ENCODE measurements at places on chromosomes 16 and 17.

- DNase-seq, result no peak
Observed at GRCh38 chr17:31778523-31778922, 80.5 kb downstream of the COPRS start.

GRCh38 chr17:49817993-49818392, 29.5 kb downstream of the KAT7 start:
- peak; percentile 71 for DNase-seq

DNA sequence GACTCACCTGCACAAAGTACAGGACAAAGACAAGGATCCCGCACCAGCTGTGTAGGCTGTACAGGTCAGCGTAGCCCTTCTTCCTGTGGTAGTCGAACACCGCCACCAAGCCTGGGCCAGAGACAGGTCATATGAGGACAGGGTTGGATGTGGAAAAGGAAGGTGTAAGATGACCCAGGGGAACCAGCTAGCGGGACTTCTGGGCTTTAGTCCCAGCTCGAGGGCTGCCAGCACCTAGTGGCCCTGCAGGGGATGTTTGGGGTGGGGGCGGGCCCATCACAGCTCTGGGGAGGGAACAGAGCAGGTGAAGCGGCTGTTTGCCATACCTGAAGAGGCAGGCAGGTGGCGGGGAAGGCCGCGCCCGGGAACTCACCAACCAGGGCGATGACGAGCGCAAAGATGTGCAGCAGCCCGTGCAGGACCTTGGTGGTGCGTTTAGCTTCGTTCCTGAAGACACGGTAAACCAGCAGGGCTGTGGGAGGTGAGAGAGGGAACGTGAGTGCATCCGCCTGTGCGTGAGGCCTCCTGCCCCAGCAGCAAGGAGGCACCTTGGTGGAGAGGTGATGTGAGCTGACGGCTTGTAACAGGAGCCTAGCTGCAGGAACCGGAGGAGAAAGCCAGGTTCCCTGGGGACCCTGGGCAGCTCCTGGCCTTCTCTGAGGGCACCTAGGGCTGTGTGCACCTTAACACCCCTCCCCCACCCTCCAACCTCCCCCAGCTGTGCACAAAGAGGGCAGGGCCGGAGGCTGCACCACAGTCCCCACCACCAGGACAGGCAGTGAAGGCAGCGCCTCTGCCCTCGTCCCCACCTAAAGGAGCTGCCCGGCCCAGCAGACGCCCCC, 10.2 kb downstream of the CYB561 start:
- no peak for DNase-seq

GRCh38 chr17:55210292-55210691, 54.5 kb upstream of the HLF start:
- no peak for DNase-seq

DNA sequence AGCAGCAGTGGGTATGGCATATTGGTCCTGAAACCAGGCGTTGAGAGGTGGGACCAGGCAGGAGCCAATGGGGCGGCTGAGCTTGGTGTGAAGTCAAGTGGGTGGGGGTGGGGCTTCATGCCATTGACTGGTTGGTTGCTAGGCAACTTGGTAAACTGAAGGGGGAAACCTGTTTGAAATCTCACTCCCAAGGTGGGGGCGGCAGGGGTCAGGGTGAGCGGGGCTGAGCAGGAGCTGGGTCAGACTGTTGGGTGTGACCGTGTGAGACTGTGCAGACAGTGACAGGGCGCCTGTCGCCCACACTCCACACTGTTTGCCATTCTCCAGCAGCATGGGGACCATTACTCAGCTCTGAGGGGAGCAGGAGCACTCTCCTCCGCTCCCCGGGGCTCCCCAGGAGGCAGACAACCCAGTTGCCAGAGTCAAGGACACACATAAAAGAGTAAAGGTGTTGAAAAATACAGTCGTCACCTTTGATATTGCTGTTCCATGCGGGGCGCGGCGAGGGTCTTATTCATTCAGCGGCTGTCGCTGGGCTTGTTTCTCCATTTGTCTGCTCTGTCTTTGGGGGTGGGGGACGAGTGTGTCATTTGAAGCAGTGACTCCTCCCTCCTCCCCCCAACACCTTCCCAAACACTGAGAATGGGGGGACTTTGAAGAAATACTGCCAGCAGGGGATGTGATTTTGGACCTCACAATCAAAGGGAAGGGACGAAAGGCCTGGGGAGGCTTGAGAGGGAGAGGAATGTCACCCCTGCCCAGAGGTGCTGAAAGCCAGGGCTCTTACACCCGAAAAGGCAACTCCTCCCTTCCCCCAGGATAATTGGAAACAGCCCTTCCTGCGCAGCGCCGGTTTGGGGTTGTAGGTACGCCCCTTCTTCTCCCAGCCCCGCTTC, 1.2 kb upstream of the EFNB3 start:
- no peak for DNase-seq

- DNase-seq, result no peak
Observed at GRCh38 chr16:7550096-7550495, 217.5 kb downstream of the RBFOX1 start.

DNA sequence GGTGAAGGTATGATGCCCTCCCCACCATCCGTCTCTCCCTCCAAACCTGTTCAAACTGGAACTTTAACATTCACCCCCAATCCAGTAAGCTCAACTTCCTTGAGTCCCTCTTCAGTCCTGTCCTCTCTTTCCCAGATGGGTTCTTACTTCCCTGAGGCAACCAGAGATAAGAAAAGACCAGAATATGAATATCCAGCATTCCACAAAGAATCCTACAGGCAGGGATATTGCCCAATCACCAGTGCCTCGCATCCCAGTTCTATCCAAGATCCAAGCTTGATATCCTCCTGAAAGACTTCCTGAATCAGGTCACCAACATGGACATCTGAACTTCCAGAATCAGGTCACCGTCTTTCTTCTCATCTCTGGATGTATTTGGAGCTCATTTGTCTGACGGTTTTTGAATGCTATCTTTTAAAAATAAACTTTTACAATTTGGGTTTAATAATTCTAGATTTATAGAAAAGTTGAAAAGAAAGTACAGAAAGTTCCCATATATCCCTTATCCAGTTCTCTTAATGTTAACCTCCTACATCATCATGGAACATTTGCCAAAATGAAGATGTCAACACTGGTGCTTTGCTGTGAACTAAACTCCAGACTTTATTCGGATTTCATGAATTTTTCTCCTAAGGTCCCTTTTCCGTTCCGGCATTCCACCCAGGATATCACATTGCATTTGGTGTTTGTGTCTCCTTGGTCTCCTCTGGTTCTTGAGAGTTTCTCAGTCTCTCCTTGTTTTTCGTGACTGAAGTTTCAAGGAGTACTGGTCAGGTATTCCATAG, 13.7 kb upstream of the COL1A1 start:
- DNase-seq, result no peak

DNA sequence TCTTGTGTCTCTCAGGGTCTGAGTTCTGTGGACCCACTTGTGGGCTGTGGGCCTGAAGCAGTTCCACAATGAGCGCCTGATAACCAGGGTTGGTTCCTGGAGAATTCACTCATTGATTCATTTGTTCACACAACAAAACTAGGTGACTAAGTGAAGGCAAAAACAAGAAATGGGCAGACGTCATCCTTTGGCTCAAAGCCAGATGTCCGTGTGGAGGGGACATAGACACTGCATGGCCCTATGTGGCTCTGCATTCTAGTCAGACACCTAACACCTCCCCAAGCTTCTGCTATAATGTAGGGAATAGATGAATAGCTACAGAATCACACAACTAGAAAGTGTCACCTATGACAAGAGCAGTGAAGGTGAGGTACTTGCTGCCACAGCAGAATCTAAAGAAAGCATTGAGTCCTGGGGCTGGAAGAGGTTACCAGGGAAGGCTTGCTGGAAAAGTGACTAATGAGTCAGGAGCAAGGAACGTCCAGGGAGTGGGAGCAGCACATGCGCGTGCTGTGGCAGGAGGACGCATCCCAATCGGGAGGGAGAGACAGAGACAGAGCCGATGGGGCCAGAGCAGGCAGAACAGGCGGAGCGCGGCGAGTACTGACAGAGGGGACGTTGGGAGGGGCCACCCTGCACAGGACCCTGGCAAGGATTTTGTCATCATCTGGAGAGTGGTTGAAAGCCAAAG, 58.9 kb downstream of the CES1 start:
- no peak for DNase-seq

- peak; percentile 42 for DNase-seq
Observed at GRCh38 chr16:12089492-12090150, 113.1 kb downstream of the SNX29 start.

DNA sequence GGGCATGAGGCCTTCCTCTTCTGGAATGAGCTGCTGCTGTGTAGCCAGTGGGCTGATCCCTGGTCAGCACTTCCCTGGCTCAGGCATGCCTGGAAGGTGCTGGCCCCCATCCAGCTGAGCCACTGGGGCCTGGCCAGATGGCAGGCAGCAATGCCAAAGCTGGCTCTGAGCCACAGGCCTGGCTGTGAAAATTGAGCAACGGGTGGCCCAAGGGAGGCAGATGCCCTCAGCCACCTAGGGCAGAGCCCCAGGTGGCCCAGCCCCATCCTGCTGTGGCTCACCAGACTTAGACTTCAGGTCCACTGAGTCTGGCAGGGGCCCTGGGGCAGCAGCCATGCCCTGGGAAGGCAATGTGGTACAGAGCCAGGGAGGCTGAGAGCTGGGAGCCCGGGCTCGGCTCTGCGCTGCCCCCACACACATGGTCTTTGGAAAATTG, 8.5 kb upstream of the CRHR1 start:
- DNase-seq, result no peak

GRCh38 chr17:77087650-77088454, 52.9 kb upstream of the SEC14L1 start:
- no peak for DNase-seq
